LHCN-M2 (cell line): ENCODE measurements at places on chromosomes 12 and 14. TPM values are rescaled to one million over a fixed set of nuclear protein-coding genes. Genes with fewer than 3 reads are reported as not detected.

DNA sequence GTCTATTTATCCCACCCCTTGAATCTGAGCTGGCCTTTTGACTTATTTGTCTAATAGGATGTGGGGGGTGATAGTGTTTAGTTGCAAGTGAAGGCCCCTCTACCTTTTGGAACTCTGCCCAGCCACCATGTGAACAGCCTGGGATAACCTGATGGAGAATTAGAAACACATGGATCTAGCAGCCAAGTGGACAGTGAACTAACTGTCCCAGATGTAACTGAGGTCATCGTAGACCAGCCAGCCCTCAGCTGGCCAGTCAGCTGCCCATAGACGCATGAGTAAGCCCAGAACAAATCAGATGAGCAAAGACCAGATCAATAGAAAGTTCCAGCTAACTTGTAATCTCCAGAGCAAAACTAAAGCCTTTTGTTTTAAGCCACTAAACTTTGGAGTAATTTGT, 19.0 kb downstream of the KLRB1 start:
- DNase-seq: no peak

GRCh38 chr12:10716704-10717315, 6.3 kb downstream of the YBX3 start:
- peak; percentile 90 for DNase-seq

DNA sequence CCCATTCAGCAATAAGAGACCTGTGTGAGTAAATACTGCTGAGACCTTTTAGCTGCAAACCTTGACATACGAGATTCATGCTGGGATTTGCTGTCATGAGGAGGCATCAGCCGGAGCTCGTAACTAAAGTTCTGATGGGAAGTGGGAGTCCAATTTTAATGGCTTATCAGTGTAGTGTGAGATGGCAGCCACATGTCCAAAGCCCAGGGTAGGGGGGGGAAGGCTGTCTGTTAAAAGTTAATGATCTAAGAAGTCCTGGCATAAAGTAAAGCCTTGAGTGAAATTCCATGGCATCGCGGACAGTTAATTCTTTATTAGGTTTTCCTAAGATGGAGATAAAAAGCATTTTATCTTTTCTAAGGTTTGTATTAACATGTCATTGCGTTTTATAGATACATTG, 240.0 kb downstream of the AACS start:
- no peak for DNase-seq

- DNase-seq: no peak
Observed at GRCh38 chr12:10453156-10453555, at the start of gene KLRC1. Gene KLRC1 (minus strand): TSS chr12:10453377. CDS start chr12:10451156, 2,221 bp downstream.

DNA sequence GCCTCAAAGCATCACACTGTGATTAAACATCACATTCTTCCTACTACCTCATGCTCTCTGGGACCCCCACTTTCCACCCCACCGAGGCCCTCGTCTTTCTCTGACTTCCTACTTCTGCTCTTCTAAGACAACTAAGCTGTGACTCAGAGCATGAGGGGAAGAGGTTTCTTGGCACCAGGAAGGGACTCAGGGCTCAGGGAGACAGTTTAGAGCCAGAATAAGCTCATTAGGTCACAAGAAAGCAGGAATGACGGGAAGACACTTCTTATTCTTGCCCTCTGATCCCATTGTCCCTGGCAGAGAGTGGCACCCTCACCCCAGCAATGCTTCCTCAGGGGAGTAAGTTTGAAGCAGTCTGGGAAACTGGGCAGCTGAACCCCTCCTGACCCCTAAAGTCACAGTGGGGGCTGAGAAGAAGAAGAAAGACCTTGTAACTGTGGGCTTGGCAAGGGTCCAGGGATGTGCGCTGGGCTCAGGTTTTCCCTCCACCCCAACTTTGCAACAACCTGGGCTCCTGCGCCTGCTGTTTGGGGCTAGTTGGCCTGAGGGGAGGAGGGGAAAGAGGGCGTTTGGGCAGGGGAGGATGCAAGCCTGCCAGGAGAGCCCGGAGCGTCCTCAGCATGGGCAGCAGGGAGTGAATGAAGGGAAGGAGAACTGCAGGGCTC, 64.6 kb upstream of the ACTN1 start:
- DNase-seq: no peak

DNA sequence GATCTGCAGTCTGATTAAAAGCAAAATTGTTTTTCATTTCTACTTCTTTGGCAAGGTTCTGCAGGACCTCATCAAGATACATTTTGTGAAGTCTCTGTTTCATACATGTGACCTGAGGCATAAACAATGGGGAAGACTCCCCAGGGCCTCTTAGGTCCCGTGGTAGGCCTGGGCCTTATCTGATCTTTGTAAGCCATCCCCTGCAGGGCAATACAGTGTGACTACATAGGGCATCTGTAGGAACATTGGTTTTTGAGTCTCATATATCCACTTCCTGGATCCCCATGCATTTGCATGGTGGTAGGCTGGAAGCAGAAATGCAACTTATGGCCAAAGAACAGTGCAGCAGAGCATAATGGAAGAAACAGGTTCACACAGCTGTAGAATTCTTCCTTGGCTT, 6.0 kb downstream of the FAR2 start:
- DNase-seq: no peak

DNA sequence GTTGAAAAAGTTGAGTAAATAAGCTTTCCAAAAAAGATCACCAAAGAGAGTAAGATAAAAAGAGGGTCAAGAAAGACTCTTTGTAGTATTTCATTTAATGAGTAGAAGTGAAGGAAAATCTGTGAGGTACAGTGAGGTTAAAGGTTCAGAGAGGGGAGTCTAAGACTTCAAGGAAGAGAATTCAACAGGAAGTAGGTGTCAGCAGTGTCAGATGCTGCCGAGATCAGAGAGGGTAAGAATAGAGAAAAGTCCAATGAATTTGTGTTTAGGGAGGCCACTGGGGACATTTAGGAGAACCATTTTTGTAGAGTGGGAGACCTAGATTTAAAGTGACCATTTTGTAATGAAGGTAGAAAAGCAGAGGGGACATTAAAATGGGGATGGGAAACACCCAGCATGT, 71.6 kb upstream of the KRAS start:
- DNase-seq: no peak

DNA sequence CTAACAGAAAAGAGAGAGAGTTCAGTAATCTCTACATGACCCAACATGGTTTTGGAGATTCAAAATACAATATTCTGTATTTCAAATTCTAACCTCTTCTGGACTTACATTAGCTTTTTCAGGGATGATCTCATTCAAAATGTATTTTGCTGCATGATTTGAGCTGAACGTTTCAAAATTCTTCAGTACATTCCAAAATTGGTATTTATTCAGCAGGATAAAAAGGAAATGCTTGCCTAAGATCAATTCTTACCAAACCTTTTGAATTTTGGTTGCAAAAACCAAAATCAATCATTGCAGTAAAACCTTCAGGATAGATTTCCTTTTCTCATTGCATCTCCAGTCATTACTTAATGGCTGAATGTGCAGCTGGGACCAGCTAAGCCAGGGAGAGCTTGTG, 1761.3 kb upstream of the SEL1L start:
- DNase-seq: peak; percentile 27

GRCh38 chr12:7642876-7643309, 22.8 kb downstream of the APOBEC1 start:
- DNase-seq: no peak

GRCh38 chr12:108921946-108922345, 42.1 kb downstream of the DAO start:
- no peak for DNase-seq

DNA sequence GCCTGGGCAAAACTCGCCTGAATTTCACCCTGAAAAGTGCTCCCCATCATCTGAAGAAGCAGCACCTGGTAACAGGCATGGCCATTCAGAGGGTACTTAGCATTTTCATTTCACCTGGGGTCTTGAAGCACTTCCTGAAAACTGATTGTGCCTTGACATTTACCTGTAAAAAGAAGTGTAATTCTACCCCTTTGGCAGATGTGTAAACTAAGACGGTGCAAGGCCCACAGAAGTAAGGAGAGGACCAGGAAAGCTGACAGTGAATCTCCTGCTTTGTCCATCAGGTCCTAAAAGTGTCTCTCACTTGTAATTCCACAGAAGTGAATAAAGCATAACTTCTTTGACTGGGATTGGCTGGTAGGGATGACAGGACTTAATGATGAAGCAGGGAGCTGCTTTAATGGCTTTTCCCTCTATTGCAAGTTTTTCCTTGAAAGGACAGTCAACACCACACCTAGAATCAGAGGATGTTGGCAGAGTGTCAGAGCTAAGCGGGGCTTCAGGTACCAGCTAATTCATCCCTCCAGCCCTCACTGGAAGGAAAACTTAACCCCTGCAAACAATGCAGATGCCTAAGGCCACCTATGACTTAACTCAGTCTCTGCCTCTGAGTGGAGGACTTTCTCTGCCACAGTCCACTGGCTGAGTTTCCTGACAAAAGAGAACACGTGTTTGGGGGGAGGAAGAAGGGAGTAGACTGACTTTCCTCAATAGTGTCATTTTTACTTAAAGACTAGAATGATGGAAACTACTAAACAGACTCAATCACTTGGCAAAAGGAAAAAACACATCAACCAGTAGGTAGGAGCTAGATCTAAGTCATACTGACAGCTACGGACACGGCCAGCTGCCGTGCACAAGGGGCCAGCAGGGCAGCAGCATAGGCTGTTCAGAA, 74.7 kb downstream of the NUAK1 start:
- no peak for DNase-seq

DNA sequence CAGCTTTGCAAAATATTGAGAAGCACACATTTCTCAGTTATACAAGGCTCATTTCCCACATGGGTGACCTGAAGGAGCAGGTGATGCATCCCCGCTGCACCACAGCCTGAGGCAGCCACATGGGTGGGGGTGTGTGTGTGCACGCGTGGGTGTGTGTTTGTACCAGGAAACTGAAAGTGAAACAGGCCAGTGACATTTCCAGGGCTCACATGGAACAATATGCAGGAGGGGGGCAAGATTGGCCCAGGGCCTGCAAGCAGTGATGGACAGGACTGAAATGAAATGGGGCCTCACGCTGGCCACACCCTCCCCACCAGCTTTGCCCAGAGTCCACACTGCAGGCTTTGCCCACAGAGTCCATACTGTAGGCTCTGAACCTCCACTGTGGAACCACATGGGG, 154.2 kb upstream of the PARP11 start:
- no peak for DNase-seq

GRCh38 chr12:124381456-124382296, 86.8 kb downstream of the RFLNA start:
- DNase-seq: no peak

- DNase-seq: no peak
Observed at GRCh38 chr14:68199554-68200151, 380.1 kb downstream of the RAD51B start.

DNA sequence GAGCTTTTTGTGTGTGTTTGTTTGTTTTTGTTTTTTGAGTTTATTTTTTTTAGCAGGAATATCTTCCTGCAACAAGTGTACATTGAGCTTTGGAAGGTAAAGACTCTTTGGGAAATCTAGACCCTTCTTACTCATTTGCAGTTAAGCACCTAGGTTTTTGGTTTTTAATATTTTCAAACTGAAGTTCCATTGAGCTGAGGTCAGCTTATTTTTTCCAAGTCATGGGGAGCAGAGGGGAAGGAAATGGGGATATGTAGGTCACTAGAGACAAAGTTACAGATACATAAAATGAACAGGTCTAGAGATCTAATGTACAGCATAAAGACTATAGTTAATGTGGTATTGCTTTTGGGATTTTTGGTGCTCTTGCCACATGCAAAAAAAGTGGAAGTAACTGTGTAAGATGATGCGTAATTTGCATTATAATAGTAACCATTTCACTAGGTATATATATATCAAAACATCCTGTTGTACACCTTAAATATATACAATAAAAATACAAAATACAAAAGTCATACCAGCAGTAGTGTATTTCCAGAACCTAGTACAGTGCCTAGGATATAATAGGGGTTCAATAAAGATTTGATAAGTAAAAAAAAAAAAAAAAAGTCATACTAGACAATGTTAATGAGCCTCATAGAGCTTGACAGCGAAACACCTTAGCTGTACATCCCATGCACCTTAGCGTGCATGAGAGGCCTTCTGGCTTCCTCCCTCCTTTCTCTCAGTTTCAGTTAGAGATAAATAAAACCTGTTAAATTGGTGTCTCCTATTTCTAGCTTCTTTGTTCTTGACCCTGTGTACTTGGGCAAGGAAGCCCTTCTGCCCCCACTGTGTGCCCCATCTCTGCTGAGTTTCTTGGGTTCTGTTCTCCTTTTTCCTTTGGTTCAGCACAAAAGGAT, 22.7 kb downstream of the CGRRF1 start:
- no peak for DNase-seq

DNA sequence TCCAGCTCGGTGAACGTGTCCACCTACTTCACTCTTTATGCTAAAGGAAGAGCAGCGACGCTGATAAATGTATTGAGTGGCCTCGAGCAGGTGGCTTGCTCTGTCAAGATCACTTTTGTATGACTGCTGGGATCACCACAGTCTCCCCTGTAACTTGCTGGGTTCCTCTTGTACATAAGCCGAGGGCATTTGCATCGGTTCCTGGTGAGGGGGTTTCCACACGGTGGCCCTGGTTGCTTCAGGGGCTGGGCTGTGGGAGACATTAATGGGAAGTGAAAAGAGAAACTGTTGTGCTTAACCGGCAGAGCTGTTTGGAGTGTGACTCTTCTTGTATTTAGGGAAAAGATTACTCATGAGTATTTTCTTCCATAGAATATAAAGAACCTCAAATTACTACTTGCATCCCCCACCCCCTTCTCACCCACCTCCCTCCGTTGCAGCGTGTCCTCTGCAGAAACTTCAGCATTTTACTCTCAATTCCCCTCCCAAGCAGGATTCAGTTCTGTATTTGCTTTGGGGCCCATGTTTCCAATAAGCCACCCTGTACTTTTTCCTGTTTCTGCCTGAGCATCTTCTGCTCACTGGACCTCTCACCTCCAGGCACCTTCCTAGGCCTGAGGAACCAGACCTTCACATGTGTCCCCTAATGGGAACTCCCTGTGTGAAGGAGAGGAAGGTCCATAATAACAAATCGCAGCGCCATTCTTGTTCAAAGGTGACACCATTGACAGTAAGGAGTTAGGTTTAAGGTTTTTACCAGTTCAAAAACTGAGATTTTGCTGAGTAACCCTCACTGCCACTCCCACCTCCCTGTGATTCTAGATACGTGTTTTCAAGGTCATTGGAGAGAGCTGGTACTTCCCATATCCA, 187.0 kb downstream of the ETV6 start:
- DNase-seq: no peak

GRCh38 chr12:120167529-120168095, 26.9 kb downstream of the GCN1 start:
- DNase-seq: no peak

GRCh38 chr14:60067882-60068281, 23.8 kb upstream of the PCNX4 start:
- no peak for DNase-seq

DNA sequence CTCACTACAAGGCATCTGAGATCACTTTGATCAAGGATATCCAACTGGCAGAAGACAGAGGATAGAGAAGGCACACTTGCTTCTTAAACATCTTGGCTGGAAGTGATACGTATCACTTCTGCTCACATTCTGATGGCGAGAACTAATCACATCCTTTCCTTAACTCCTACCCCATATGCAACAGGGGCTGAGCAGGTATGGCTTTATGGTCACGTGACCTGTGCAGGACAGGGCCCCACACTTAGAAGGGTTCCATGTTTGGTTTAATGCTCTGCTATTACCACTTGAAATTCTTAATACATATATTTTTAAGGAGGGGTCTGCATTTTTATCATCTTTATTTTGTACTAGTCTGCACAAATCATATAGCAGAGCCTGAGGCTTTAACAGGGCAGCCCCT, 177.3 kb downstream of the SLC15A5 start:
- no peak for DNase-seq

CLBA1 gene
- total RNA-seq: 9.4 and 10.8 TPM in 2 replicates

ZFP36L1 gene
- total RNA-seq: 238 and 342 TPM in 2 replicates

RNFT2 gene
- 0.64 and 1.6 TPM in 2 replicates for total RNA-seq

NYNRIN gene
- total RNA-seq: 0.06 TPM in 2 replicates

GPRC5A gene
- total RNA-seq: 1.7 and 2.6 TPM in 2 replicates

TOMM20L gene
- total RNA-seq: not detected in 2 replicates

SLC35E3 gene
- total RNA-seq: 2.1 and 5.2 TPM in 2 replicates

KRT3 gene
- not detected in 2 replicates for total RNA-seq

CSRP2 gene
- 65.0 and 68.5 TPM in 2 replicates for total RNA-seq
